Sigmoid colon (tissue), 7 donors: ENCODE measurements at places on chromosomes 5 and 9.
A peak's percentile ranks its signal among the peaks of the same experiment; 100 is the strongest.

GRCh38 chr9:125758986-125759763, 12.0 kb downstream of the PBX3 start:
- no peaks in the 10 kb centered on the region for H3K36me3 ChIP-seq
- no peak overlapping the region for H3K27ac ChIP-seq
- H3K27me3 ChIP-seq: no peaks in the 10 kb centered on the region
- H3K4me1 ChIP-seq: peaks cover 100% of the 10 kb centered on the region
- peak; percentile 66 for DNase-seq
- H3K4me3 ChIP-seq: peak overlapping the region; percentile 37

GRCh38 chr5:570446-570845, 41.7 kb upstream of the CEP72 start:
- H3K27me3 ChIP-seq: peaks cover 22% of the 10 kb centered on the region
- no peak overlapping the region for H3K27ac ChIP-seq
- H3K4me1 ChIP-seq: no peaks in the 10 kb centered on the region
- no peak for DNase-seq
- no peaks in the 10 kb centered on the region for H3K36me3 ChIP-seq

DNA sequence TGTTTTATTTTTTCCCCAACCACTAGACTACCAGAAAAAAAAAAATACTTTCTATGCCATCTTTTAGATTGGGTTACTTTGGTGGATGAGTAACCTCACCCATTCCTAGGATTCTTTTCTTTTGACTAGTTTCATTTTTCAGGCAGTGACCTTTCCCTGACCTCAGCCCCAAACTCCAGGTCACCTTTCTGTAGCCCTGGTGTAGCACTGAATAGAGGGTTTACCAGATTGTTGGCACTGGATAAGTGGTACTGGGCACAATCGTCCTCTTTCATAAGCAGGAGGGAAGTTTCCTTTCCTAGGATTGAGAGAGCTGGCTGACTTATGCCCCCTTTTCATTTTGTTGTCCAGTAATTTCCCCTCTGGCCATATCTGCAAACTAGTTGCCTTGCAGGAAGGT, 169.4 kb upstream of the TMEM161B start:
- H3K4me1 ChIP-seq: no peaks in the 10 kb centered on the region
- no peak for DNase-seq

DNA sequence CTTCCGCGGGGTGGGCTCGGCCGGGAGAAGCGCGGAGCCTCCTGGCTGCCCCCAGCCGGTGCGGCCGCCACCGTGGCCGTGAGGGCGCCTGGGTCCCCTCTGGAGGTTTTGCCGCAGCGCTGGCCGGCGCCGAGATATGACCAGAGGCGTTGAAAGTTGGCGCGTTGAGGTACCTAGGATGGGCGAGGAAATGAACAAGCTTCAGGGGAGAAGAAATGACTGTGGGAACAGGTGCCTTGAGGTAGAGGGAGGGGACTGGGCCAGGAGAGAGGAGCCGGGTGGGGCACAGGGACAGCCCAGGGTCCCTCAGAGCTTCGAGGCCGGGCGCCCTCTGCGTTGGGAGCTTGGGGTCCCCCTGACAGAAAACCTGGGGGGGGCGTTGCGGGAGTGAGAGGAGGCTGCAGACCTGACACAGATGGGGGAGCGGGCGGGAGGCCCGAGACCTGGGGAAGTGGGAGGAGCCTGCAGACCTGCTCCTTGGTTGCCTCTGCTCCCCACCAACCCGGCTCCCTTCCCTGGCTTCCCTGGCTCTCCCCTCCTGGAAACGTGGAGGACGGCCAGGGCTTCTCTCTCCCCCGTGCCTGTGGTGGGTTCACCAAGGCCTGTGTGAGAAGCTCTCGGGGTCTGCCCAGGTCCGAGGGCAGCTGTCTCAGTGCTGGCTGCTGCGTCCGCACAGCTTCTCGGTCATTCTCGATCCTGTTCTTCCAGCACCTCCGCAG, 14.2 kb downstream of the RABL6 start:
- DNase-seq: no peak
- peaks cover 16% of the 10 kb centered on the region for H3K4me1 ChIP-seq
- no peaks in the 10 kb centered on the region for H3K27me3 ChIP-seq
- no peak overlapping the region for H3K27ac ChIP-seq

- peak overlapping the region; percentile 95 for H3K27ac ChIP-seq
- H3K36me3 ChIP-seq: no peaks in the 10 kb centered on the region
- no peaks in the 10 kb centered on the region for H3K27me3 ChIP-seq
- DNase-seq: peak; percentile 41
- H3K4me3 ChIP-seq: no peak overlapping the region
Observed at GRCh38 chr5:151674626-151675610, 11.8 kb downstream of the SPARC start.

DNA sequence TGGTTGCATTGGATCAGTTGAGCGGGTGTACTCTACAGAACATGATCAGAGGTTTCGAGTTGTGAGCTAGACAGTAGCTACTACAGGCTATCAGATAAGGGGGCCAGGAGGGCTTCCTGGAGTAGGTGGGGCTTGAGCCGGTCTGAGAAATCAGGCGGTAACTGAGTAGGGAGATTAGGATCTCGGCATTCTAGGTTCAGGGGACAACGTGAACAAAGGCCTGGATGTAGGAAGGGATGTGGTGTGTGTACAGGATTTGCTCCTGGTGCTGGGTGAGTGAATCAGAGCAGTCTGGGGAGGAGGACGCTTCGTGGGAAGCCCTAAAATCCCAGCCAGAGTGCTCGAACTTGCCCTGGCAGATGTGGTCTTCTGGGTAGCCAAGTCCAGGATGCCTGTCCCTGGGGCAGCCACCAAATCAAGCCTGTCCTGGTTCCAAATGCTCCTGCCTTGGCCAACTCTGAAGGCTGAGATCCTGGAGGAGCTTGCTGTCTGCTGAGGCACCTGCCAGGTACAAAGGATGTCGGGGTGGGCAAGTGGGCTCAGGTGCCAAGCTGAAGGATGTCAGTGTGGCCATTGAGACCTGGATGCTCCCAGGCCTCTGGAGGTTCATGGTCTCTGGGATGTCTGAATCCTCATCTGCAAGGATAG, 33.4 kb downstream of the STC2 start:
- no peaks in the 10 kb centered on the region for H3K27me3 ChIP-seq
- no peak for DNase-seq
- no peaks in the 10 kb centered on the region for H3K36me3 ChIP-seq
- H3K4me3 ChIP-seq: no peak overlapping the region
- no peak overlapping the region for H3K27ac ChIP-seq
- peaks cover 23% of the 10 kb centered on the region for H3K4me1 ChIP-seq

- no peak overlapping the region for H3K4me3 ChIP-seq
- H3K36me3 ChIP-seq: peaks cover 7% of the 10 kb centered on the region
- no peak overlapping the region for H3K27ac ChIP-seq
- H3K4me1 ChIP-seq: peaks cover 34% of the 10 kb centered on the region
- H3K27me3 ChIP-seq: no peaks in the 10 kb centered on the region
Observed at GRCh38 chr9:76704593-76705204, 59.5 kb upstream of the PCA3 start.

DNA sequence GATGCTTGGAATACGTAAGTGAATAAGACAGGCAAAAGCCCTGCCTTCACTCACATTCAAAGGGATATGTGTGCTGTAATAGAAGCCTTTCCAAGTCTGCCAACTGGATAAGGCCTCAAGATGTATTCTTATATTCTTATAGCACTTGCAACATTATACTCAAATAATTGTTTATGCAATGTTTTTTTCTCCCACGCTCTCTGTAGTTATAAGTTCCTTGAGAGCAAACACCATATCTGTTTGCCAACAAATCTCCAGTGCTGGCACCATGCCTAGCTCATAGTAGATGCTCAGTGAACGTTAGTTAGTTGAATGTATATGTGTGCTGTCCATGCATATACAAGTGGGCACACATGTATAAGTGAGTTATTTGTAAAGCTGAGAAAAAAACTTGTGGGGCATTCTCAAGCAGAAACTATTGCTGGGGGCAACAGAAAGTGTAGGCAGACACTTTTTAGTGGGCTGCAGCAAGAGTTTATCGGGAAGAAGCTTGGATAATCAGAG, 125.1 kb downstream of the RPS23 start:
- no peak for DNase-seq
- no peaks in the 10 kb centered on the region for H3K36me3 ChIP-seq
- H3K27me3 ChIP-seq: no peaks in the 10 kb centered on the region
- peaks cover 5% of the 10 kb centered on the region for H3K4me1 ChIP-seq
- no peak overlapping the region for H3K27ac ChIP-seq

GRCh38 chr5:11684607-11685006, 219.6 kb downstream of the CTNND2 start:
- no peak overlapping the region for H3K4me3 ChIP-seq
- H3K4me1 ChIP-seq: no peaks in the 10 kb centered on the region
- no peak for DNase-seq
- no peak overlapping the region for H3K27ac ChIP-seq

- peaks cover 20% of the 10 kb centered on the region for H3K36me3 ChIP-seq
- peaks cover 100% of the 10 kb centered on the region for H3K4me1 ChIP-seq
Observed at GRCh38 chr9:121359351-121360294, 10.4 kb downstream of the STOM start.

GRCh38 chr5:165296401-165297130, 1791.1 kb downstream of the MAT2B start:
- H3K36me3 ChIP-seq: no peaks in the 10 kb centered on the region
- no peaks in the 10 kb centered on the region for H3K4me1 ChIP-seq
- no peak overlapping the region for H3K27ac ChIP-seq
- no peak overlapping the region for H3K4me3 ChIP-seq
- no peaks in the 10 kb centered on the region for H3K27me3 ChIP-seq
